ENCODE measurements at places on chromosomes 6 and 20.

DNA sequence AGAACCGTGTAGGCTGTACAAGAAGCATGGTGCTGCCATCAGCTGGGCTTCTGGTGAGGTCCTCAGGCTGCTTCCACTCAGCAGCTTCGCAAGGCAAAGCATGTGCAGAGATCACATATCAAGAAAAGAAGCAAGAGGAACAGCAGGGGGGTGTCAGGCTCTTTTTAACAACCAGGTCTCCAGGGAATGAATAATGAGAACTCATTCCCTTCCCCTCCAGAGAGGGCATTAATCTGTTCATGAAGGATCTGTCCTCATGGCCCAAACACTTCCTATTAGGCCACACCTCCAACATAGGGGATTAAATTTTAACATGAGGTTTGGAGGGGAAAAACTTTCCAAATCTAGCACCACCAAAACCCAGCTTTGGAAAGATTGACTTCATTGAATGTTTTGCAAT, 20.0 kb downstream of the GINM1 start:
- DNase-seq: no peak

DNA sequence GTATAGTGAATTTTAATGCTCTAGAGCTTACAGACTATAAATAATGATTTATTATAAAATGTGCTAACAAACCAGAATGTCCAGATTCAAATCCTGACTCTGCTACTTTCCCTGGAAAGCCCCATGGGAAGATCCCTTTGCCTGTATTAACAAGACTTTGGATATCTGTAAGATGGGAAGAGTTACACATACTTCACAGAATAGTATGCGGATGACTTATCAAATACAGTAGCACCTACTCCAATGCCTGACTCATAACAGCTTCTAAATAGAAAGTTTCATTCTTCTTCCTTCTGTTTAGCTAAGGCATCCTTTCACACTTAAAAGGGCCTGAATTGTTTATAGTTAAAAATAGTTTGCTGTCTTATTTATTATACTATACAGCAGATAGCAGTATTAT, 166.3 kb downstream of the KCNQ5 start:
- DNase-seq: no peak

DNA sequence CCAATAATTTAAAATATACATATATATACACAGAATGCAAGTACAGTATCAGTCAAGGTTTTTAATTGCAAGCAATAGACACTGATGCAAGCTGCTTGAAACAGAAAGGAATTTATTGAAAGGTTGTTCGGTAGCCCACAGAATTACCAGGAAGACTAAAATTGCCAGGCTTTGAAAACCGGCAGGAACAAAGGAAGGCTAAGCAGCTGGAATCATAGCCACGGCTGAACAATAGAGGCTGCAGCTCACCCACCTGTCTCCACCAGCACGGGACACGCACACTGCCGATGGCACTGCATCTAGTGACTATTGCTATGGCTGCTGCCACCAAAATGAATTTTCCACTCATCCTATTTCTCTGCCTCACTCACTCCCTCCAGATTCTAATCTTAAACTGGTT, 22.0 kb upstream of the L3MBTL3 start:
- DNase-seq: no peak

DNA sequence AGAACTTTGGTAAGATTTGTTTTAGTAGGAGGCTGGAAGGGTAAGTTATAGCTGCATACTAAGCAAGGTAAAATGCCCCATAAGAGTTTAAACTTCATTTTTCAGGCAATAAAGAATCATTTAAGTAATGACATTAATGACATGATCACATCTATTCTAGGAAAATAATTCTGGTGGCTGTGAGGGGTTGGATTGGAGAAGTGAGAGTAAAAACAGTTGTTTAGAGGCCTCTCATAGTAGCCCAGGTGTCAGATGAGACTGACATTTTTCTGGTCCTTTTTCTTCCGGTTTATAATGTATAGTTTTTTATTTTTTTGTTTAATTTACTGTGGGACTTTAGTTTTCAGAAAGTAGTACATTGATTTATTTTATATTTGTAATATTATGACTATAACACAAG, 40.8 kb downstream of the ITCH start:
- no peak for DNase-seq

DNA sequence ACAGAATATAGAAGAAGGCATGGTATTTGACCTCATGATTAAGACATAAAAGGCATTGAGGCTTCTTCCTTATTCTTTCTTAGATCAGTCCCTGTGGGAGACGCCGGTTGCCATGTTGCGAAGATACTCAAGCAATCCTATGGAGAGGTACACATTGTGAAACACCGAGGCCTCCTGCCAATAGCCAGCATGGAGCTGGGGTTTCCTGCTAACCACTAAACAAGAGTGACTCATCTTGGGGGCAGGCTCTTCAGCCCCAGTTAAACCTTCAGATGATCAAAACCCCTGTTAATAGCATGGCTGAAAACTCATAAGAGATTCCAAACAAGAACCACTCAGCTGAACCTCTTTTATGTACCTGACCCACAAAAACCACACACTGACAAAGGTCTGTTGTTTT, 478.8 kb downstream of the CD83 start:
- no peak for DNase-seq

DNA sequence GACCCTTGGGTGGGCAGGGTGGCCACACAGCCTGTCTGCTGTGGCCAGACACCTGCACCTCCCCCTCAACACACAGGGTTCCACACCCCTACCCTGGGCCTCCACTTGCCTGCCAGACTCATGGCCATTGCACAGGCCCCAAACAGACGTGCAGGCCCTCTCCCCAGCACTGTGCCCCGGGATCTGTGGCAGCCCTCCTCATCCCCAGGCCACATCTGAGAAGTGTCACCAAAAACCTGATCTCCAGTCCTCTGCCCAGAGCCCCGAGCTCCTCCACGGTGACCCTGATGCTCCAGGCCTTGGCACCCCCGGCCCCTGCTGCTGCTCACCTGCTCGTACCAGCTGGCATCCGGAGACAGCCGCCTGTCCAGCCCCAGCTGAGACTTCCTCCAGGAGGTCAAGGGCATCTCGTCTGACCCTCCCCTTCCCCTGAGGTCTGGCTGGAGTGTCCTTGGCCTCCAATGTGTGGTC, 160.1 kb downstream of the DLL1 start:
- no peak for DNase-seq

- DNase-seq: no peak
Observed at GRCh38 chr6:34990971-34991560, 102.0 kb downstream of the ANKS1A start.

- DNase-seq: no peak
Observed at GRCh38 chr20:13220904-13221297, at the start of gene ISM1. ISM1 (plus strand) TSS chr20:13221274; CDS start chr20:13221777, 503 bp downstream.

Measured in NCI-H187 treated with DMSO at 0.1 percent for 48 hours (cell line).